Adrenal gland (tissue), 19 donors: ENCODE measurements at places on chromosomes 5 and 9. TPM values are rescaled to one million over a fixed set of nuclear protein-coding genes. Genes with fewer than 3 reads are reported as not detected.

RNF183 gene
- not detected for total RNA-seq

SMIM33 gene
- not detected for total RNA-seq

ITGA2 gene
- 6.2 TPM for total RNA-seq

DMRT2 gene
- 0.37 TPM for total RNA-seq

ORM2 gene
- total RNA-seq, result 1.8 TPM

SKP2 gene
- total RNA-seq, result 20.0 TPM

PRUNE2 gene
- 18.6 TPM for total RNA-seq

HTR4 gene
- 2.2 TPM for total RNA-seq

CDKN2B gene
- 4.6 TPM for total RNA-seq

PFN3 gene
- not detected for total RNA-seq

GRCh38 chr9:120603591-120603990, 23.6 kb upstream of the CDK5RAP2 start:
- no peaks in the 10 kb centered on the region for H3K36me3 ChIP-seq
- no peak overlapping the region for H3K27ac ChIP-seq
- DNase-seq, result no peak
- H3K4me3 ChIP-seq, result no peak overlapping the region
- H3K27me3 ChIP-seq, result no peaks in the 10 kb centered on the region
- H3K4me1 ChIP-seq, result no peaks in the 10 kb centered on the region

DNA sequence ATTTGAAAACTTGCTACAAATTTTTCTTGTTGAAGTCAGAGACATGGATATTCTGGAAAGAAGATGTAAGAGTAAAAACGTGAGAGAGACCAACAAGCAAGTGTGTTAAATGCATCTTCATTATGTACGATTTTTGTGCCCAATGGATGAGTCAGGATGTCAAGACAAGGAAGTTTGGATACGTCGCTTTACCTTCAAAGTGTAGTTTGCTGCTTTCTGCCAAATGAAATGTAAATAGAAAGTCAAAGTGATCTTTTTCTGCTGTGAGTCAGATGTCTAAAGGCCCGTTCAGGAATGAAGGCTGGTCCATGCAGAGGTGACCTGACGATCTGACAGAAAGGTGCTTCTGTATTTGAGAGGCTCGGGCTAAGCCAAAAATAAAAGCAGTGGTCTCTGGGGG, 273.1 kb upstream of the PIK3R1 start:
- H3K4me1 ChIP-seq, result no peaks in the 10 kb centered on the region
- no peaks in the 10 kb centered on the region for H3K36me3 ChIP-seq
- H3K4me3 ChIP-seq, result no peak overlapping the region
- no peaks in the 10 kb centered on the region for H3K27me3 ChIP-seq

DNA sequence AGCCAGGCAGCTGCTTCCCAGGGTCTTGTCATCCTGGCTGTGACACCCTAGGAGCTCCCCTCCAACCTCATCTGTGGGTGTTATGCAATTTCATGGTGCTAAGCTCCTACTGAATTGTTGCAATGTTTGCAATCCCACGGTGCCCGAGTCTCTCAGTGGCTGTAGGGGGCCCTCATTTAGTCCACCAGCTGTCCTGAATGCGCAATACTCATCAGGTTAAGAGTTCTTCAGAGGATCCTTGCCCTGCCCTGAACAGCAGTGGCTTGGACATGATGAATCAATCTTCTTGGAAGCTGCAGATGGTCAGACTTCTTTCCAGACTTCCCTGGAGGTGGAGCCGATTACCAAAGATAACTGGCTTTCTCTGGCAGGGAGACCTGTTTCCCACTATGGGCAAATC, 584.1 kb downstream of the CCDC171 start:
- DNase-seq, result no peak
- no peaks in the 10 kb centered on the region for H3K36me3 ChIP-seq
- no peaks in the 10 kb centered on the region for H3K4me1 ChIP-seq

DNA sequence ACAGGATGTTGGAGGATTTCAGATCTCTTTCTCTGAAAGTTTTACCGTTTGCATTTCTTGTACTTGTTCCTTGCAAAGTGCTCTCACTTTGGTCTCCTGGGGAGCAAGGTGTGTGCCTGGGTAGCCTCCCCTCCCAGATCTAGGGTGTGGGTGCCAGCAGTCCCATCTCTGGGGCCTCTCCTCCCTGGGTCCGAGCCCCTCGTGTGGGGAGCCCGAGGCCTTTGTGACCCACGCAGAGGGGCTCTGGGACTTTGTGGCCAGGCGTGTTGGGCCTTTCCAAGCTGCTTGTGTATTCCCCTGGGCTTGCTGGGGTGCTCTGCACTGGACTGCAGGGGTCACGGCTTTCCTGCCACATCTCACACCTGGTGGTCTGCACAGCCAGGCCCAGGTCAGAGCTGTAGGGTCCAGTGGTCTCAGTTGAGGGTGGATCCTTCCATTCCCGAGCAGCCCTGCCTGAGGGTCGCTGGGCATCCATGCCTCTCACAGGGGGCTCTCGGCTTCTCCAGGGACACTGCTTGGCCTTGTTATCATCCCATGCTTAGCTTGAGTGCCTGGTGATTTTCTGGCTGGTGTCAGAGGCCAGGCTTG, 96.3 kb downstream of the CACNA1B start:
- no peaks in the 10 kb centered on the region for H3K27me3 ChIP-seq
- no peak for DNase-seq
- no peak overlapping the region for H3K27ac ChIP-seq
- no peaks in the 10 kb centered on the region for H3K4me1 ChIP-seq

DNA sequence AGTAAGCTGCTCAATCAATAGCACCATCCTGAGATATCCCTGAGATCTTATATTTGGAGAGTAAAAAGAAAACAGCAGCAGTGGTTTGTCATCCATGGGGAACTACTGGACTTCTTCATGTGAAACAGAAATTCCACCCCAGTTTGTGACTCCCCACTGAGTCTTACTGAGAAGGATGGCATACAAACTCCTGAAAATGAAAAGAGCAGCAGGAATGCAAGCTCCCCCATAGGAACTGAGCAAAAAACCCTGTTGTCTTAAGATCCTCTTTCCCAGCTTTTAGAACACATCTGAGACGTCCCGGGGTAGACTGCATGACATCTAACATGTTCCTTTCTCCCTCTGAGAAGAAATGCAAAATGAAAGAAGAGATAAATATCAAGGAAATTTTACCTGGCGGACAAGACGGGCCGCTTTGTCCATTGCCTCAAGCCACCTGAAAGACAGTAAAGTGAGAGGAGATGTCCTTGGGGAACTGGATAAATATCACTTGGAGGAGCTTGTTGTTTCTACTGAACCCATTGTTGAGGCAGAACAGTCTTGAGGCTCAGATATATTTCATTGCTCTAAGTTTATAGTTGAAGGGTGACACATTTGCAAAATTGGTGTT, 117.1 kb downstream of the NUDT12 start:
- no peaks in the 10 kb centered on the region for H3K36me3 ChIP-seq
- no peak overlapping the region for H3K27ac ChIP-seq
- no peak overlapping the region for H3K4me3 ChIP-seq
- H3K4me1 ChIP-seq, result peaks cover under 1% of the 10 kb centered on the region
- H3K27me3 ChIP-seq, result no peaks in the 10 kb centered on the region

DNA sequence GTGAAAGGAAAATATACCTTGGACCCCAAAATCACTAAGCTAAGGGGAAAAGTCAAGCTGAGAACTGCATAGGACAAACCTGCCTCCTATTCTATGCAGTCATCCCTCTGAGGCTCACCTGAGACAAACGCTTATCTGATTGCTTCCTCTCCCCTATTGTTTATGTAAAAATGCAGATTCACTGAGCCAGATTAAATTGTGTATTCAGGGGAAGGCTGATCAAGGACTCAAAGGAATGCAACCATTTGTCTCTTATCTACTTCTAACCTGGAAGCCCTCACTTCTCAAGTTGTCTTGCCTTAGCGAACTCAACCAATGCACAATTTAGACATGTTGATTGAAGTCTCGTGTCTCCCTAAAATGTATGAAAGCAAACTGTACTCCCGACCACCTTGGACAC, 13.3 kb downstream of the SPARC start:
- no peak overlapping the region for H3K4me3 ChIP-seq
- peaks cover 78% of the 10 kb centered on the region for H3K4me1 ChIP-seq
- H3K27ac ChIP-seq, result peak overlapping the region; percentile 81
- no peak for DNase-seq
- H3K36me3 ChIP-seq, result peaks cover 74% of the 10 kb centered on the region

GRCh38 chr9:17484906-17485305, 94.0 kb upstream of the SH3GL2 start:
- H3K4me1 ChIP-seq, result no peaks in the 10 kb centered on the region
- H3K36me3 ChIP-seq, result no peaks in the 10 kb centered on the region
- DNase-seq, result no peak
- H3K27me3 ChIP-seq, result no peaks in the 10 kb centered on the region
- no peak overlapping the region for H3K4me3 ChIP-seq
- no peak overlapping the region for H3K27ac ChIP-seq

DNA sequence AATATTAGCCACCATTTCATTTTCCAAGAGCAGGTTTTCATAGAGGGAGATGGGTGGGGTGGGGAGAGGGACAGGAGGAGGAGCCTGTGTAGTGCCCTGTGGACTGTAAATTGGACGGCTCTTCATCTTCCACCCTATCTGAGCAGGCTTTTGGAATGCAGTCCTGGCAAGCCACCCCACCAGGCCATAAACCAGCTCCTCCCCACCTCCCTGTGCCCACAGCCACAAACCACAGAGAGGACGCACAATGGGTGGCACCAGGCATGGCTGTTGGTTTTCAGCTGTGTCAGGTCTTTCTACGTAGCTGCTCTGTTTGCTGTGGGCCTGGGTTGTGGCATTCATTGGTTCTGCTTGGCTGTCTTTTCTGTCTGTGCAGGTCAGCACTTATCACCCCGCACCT, 58.0 kb downstream of the PLAC8L1 start:
- no peak overlapping the region for H3K27ac ChIP-seq
- no peaks in the 10 kb centered on the region for H3K27me3 ChIP-seq
- DNase-seq, result no peak
- no peak overlapping the region for H3K4me3 ChIP-seq
- H3K4me1 ChIP-seq, result no peaks in the 10 kb centered on the region
- H3K36me3 ChIP-seq, result no peaks in the 10 kb centered on the region

- H3K27me3 ChIP-seq, result no peaks in the 10 kb centered on the region
- peak overlapping the region; percentile 81 for H3K27ac ChIP-seq
- no peaks in the 10 kb centered on the region for H3K36me3 ChIP-seq
- peaks cover 20% of the 10 kb centered on the region for H3K4me1 ChIP-seq
Measured at GRCh38 chr9:128192601-128193371, 1.4 kb upstream of the CIZ1 start.

DNA sequence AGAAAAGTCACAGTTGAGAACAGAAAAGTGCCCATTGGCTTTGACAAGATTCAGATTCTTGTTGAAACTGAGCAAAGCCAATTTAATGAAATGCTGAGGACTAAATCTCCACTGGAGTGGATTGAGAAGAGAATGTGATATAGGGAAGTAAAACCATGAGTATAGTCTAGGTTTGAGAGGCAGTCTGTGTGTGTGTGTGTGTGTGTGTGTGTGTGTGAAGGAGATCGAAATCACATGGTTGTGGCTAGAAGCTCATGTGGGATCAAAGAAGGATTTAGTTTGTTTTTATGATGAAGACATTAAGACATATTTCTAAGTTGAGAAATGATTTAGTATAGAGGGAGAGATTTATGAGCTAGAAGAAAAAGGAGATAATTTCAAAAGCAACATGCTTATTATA, 275.7 kb upstream of the DAB2 start:
- H3K4me3 ChIP-seq, result no peak overlapping the region
- H3K27ac ChIP-seq, result no peak overlapping the region
- no peak for DNase-seq
- no peaks in the 10 kb centered on the region for H3K4me1 ChIP-seq
- H3K36me3 ChIP-seq, result no peaks in the 10 kb centered on the region

DNA sequence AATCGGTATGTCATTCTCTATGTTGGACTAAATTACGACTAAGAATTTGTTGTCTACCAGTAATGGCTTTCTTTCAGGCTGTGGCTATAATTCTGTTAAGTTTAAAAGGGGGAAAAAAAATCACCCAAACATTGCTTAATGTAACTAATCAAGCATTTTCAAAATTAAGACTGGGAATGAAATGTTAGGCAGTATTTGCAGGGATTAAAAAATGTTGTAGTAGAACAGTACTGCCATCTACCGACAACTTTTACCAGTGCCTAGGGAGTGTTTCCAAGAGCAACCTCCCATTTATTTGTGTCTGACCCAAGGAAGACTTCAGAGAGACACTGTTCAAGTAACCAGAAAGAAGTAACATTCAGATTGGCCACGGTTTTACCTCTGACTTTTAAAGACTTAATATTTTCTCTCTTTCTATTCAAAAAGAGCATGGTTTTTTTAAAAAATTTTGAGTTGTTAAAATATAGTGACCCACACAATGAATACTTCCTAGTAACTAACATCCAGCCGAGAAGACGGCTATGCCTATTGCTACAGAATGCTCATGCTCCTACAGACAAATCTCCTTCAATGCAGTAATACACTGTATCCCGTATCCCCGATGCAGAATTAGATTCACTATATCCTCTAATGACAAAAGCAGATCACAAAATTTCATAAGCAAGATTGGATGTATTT, 92.4 kb downstream of the ARL15 start:
- H3K4me3 ChIP-seq, result no peak overlapping the region
- no peak for DNase-seq
- H3K27ac ChIP-seq, result no peak overlapping the region
- H3K36me3 ChIP-seq, result no peaks in the 10 kb centered on the region

DNA sequence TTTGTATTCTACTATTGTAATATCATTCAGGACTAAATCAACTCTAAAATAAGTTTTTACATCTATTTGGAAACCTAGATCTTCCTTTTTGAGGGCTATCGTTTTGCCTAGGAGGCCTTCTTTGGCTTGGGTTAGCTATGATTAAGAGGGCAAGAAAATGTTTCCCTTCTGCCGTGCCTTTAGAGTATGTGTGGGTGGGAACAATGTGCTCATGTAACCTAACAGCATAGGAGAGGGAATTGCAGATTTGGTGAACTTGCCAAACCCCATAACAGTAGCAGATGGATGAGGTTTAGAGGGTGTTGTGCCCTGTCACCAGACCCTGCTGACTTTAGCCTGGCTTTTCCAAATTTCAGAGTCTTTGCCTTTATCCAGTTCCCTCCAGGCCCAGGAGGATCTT, 339.0 kb downstream of the ADGRV1 start:
- no peaks in the 10 kb centered on the region for H3K27me3 ChIP-seq
- H3K4me1 ChIP-seq, result no peaks in the 10 kb centered on the region
- H3K27ac ChIP-seq, result no peak overlapping the region
- no peak overlapping the region for H3K4me3 ChIP-seq
- no peaks in the 10 kb centered on the region for H3K36me3 ChIP-seq
- DNase-seq, result no peak

DNA sequence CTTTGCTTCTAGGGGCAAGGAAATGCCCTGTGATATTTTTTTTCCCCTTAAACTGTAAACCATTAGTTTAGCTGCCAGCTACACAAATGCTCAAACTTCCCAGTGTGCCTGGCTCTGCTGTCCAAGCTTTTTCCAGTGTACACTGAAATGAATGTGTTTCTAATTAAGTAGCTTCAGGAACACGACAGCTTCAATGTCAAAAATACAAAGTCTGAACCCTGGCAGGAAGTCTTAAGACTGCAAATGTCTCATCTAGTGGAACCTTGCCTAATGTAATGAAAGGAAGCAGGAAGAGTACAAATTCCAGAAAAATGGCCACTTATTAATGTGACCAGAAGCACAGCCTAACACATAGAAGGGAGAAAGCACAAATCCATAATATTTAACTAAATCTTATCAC, 255.2 kb downstream of the CRB2 start:
- no peaks in the 10 kb centered on the region for H3K27me3 ChIP-seq
- DNase-seq, result no peak
- no peaks in the 10 kb centered on the region for H3K36me3 ChIP-seq
- no peak overlapping the region for H3K4me3 ChIP-seq

- H3K27me3 ChIP-seq, result peaks cover 23% of the 10 kb centered on the region
- no peaks in the 10 kb centered on the region for H3K36me3 ChIP-seq
- no peak overlapping the region for H3K27ac ChIP-seq
- no peaks in the 10 kb centered on the region for H3K4me1 ChIP-seq
Measured at GRCh38 chr9:128412120-128412790, 8.4 kb upstream of the CERCAM start.

- no peaks in the 10 kb centered on the region for H3K36me3 ChIP-seq
- H3K4me1 ChIP-seq, result no peaks in the 10 kb centered on the region
- no peak overlapping the region for H3K27ac ChIP-seq
- H3K27me3 ChIP-seq, result no peaks in the 10 kb centered on the region
- no peak for DNase-seq
Measured at GRCh38 chr5:31404325-31404724, 127.6 kb downstream of the DROSHA start.
